ENCODE measurements at places on chromosomes 6 and 20.
A peak's percentile ranks its signal among the peaks of the same experiment; 100 is the strongest.

DNA sequence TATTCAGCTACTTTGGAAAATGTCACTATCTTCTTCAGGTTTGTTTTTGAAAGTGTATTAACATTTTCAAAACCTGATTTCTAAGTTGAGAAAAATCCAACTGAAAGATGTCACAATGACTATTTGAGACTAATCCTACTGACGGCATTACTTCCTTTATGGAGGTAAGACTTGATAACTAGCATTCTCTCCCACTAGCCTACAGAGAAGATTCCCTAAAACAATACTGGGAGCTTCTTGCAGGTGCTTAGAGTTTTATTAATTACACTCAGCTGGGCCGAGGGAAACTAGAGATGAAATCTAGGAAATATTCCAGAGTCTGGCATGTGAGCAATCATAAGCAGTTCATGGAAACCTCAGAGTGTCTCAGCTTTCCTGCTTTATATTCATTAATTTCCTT is 114.0 kb downstream of the LCA5 start:
- H3K4me1 ChIP-seq, result peaks cover 4% of the 10 kb centered on the region
- H3K4me3 ChIP-seq, result no peak overlapping the region
- H3K36me3 ChIP-seq, result no peaks in the 10 kb centered on the region
- no peaks in the 10 kb centered on the region for H3K27me3 ChIP-seq
- no peak overlapping the region for H3K27ac ChIP-seq
- DNase-seq, result no peak

GRCh38 chr20:13661070-13661685 is 22.4 kb upstream of the TASP1 start:
- no peaks in the 10 kb centered on the region for H3K36me3 ChIP-seq
- H3K27ac ChIP-seq, result no peak overlapping the region
- no peak for DNase-seq
- H3K27me3 ChIP-seq, result no peaks in the 10 kb centered on the region
- no peak overlapping the region for H3K4me3 ChIP-seq

- H3K4me3 ChIP-seq, result no peak overlapping the region
- H3K27ac ChIP-seq, result no peak overlapping the region
- no peaks in the 10 kb centered on the region for H3K27me3 ChIP-seq
- no peak for DNase-seq
- no peaks in the 10 kb centered on the region for H3K36me3 ChIP-seq
- H3K4me1 ChIP-seq, result no peaks in the 10 kb centered on the region
These were observed 51.5 kb upstream of the TMEM170B start for GRCh38 chr6:11486051-11486450.

DNA sequence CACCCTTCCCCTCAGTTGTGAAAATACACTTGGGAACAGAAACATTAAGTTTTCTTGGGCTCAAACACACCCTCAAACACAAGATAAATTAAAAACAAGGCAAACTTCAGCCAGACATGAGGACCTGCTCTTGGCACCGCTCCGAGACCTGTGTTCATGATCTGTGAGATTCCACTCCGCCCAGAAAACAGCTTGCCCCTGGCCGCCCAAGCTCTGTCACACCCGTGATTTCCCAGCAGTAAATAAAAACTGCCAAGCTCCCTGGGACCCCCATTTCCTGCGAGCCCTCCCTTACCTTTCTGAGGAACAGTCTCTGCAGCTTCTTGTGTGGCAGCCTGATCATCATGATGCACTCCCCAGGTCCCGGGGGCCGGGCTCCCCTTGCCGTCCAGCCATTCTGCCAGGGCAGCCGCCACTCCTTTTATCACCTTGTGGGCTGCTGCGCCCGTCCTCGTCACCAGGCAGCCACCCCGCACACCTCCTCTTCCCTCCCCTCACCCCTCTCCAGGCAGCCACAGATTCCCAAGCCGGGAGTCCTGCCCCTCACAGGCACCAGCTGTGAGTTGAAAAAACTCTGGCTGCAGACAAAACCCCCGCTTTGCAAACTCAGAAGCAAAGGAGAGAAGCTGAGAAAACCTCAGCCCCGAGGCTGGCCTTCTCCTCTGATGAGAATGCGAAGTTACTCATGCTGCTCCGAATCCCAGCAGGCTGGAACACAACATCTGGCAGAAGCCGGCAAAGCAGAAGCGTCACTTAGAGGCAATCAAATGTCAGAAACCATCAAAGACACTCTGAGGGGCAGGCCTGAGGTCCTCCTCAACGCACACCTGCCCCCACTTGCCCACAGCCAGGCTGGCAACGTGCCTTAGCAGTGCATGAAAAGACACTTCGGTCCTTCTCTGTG is 130.4 kb upstream of the RPS6KA2 start:
- DNase-seq, result no peak
- H3K27me3 ChIP-seq, result peaks cover 11% of the 10 kb centered on the region
- H3K4me3 ChIP-seq, result peak overlapping the region; percentile 23
- no peaks in the 10 kb centered on the region for H3K36me3 ChIP-seq
- H3K27ac ChIP-seq, result no peak overlapping the region

- H3K27me3 ChIP-seq, result no peaks in the 10 kb centered on the region
- H3K36me3 ChIP-seq, result no peaks in the 10 kb centered on the region
- no peaks in the 10 kb centered on the region for H3K4me1 ChIP-seq
- H3K4me3 ChIP-seq, result no peak overlapping the region
These were observed 361.3 kb downstream of the CD109 start for GRCh38 chr6:74057326-74057725.

DNA sequence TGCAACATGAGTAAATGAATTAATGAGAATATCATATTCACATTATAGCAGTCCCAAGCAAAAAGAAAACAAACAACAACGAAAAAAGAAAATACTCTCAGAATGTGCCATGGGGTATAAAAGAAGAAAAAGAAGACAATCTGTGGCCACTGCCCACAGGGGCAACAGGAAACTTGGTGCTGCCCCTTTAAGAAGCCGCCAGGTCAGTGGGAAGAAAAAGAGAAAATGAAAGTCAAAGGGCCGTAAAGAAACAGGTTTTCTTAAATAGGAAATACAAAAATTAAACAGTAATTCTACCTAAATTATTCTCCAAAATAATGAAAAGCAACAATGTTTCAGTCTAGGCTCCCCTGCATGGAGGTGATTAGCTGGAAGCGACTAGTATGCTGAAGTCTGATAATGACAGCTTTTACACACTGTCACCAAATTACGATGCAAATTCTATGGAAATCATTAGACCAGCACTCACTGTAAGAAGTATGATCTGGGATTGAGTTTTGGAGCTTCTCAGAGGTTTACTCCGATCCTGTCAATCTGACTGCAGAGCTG is 23.6 kb downstream of the GMDS start:
- no peak for DNase-seq
- no peaks in the 10 kb centered on the region for H3K4me1 ChIP-seq
- H3K4me3 ChIP-seq, result peak overlapping the region; percentile 38
- no peaks in the 10 kb centered on the region for H3K36me3 ChIP-seq
- no peak overlapping the region for H3K27ac ChIP-seq

DNA sequence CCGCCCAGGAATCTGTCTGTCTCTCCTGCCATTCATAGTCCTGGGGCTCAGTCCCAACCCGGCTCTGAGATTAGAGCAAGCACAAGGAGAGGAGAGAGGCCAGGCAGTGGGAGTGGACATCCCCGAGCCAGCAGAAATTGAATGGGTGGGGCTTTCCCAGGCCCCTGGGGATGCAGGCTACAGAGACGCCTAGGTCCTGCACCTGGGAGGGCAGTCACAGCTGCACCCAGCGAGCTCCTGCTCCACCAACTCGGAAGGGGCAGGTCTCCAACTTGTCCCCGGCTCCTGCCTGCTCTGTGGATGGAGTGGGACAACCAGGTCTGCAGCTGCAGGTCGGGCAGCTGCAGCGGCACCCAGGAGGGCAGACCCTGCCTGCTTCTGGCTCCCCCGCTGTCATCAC is 11.1 kb upstream of the AIG1 start:
- H3K36me3 ChIP-seq, result no peaks in the 10 kb centered on the region
- H3K27ac ChIP-seq, result no peak overlapping the region
- H3K4me1 ChIP-seq, result no peaks in the 10 kb centered on the region
- H3K27me3 ChIP-seq, result peaks cover 4% of the 10 kb centered on the region

All from suprapubic skin (tissue), 4 donors.